Activated CD8-positive, alpha-beta memory T cell treated with anti-CD3 and anti-CD28 coated beads for 1 hour (primary cell): ENCODE measurements at places on chromosomes 2 and 18.

GRCh38 chr2:32711908-32712501 is 84.2 kb downstream of the TTC27 start:
- DNase-seq = no peak

GRCh38 chr2:179793902-179794301 is 67.5 kb downstream of the ZNF385B start:
- DNase-seq = no peak

GRCh38 chr2:235432741-235433520 is 60.9 kb upstream of the AGAP1 start:
- no peak for DNase-seq

DNA sequence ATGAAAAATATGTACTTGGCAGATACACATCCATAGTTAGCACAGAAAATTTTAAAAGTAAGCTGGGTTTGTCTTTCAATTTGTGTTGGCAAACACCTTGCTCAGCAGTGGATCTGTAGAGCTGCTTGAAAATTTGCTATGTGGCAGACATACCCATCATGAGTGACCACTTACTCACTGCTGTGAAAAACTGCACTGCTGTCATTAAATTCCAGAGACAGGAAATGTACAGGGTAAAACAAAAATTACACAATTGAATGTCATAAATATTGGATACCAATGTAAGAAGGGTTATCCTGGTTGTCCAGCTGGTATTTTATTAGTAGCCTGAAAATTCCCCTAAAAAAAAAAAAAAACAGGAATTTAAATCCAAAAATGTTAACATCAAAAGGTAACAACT is 24.5 kb downstream of the NIF3L1 start:
- DNase-seq = no peak

- DNase-seq = no peak
These were observed 390.2 kb upstream of the TNP1 start for GRCh38 chr2:217250013-217250524.

GRCh38 chr2:40820319-40820718 is 368.4 kb upstream of the SLC8A1 start:
- no peak for DNase-seq

GRCh38 chr2:28175028-28175427 is 217.6 kb upstream of the FOSL2 start:
- DNase-seq = no peak

- no peak for DNase-seq
These were observed 313.5 kb upstream of the SLC39A10 start for GRCh38 chr2:195343540-195343939.

- DNase-seq = no peak
These were observed 34.8 kb downstream of the HAT1 start for GRCh38 chr2:171957061-171957460.

GRCh38 chr2:121263996-121264715 is 20.8 kb downstream of the TFCP2L1 start:
- DNase-seq = no peak

DNA sequence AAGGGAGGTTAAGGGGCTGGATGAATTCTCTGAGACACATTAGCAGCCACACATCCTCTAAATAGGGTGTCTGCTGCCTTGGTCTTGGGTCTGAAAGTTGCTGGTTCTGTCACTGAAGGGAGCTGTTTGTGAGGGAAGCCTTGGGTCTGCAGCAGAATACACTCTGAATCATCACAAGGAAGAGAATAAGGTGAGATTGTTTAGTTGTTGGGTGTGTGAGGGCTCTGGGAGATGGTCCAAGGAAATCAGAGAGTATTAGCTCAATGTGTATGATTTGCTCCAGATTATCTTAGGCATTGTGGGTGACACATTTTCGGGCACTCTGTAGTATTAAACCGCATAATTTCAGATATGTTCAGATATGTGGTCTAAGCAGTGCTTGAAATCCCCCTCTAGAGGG is 548.5 kb downstream of the SLC4A3 start:
- no peak for DNase-seq

GRCh38 chr2:129277585-129277981 is 701.9 kb upstream of the RAB6C start:
- DNase-seq = no peak

DNA sequence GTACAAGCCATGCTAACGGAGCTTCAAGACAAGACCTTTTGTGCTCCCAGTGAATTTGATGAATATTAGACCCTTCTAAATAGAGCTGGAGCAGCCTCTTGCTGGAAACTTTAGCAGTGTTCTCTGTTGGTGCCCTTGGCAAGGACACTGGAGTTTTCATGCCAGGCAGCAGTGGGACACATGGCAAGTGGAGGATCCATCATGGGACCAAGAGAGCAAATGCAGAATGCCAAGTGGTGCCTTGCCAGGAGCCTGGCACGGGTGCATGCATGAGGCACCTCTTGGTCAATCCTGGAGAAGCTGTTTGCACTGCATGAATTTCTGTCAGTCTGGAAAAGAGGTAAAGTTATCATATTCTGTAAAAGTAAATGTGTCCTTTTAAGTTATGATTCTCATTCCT is 59.1 kb downstream of the NETO1 start:
- no peak for DNase-seq

GRCh38 chr2:149467436-149467835 is 120.1 kb downstream of the MMADHC start:
- no peak for DNase-seq

DNA sequence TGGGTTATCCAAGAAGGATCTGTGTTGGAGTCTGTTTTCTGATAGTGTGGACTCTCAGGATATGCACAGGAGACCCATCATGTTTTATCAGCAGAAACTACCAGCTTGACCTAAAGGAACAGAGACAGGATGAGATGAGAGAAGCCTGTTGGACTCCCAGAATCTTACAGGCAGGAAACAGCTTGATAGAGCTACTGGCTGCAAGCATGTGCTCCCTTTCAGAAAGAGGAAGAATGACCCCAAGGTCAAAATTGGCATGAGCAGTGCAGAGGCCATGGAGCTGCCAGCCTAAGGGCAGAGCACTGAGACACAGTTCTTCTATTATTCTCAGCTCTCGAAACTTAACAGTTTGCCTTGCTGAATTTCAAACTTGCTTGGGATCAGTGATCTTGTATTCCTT is 135.2 kb upstream of the NFATC1 start:
- no peak for DNase-seq

- no peak for DNase-seq
These were observed 474.1 kb downstream of the IRS1 start for GRCh38 chr2:226325526-226325925.

GRCh38 chr2:174634130-174635014 is 36.8 kb upstream of the WIPF1 start:
- no peak for DNase-seq

- DNase-seq = no peak
These were observed 134.6 kb upstream of the SCN7A start for GRCh38 chr2:166628478-166629136.

GRCh38 chr2:7701791-7702190 is 784.6 kb downstream of the RNF144A start:
- no peak for DNase-seq

- no peak for DNase-seq
These were observed 4.6 kb upstream of the CIB4 start for GRCh38 chr2:26645762-26646161.

DNA sequence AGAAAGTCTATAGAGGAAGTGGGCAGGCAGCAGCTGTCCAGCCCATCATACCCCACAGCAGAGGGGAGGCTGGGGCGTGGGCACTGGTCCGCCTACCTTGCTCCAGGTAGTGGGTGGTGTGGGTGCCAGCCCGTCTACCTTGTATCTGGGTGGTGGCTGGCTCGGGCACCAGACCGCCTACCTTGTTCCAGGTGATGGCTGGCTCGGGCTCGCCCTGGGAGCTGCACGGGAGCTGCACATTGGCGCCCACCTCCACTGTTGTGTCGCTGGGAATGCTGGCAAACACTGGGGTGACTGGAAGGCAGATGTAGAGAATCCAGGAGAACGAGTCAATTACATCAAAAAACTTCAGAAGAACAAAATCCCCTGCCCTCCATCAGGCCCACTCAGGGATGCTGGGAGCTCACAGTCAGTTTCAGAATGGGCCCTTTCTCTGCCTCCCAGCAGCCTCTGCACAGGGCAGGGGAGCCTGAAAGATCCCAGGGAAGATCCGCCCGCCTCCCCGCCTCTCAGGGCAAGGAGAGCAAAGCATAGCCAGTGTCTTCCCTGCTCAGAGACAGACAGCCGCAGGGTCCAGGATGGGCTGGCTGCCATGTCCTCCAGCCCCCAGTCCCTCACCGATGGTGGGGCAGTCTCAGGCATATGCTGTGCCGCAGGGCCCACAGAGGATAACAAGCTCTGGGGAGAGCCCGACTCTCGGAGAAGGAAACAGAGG is 82.3 kb downstream of the PXDN start:
- no peak for DNase-seq

GRCh38 chr2:173599821-173600359 is 245.2 kb downstream of the CDCA7 start:
- no peak for DNase-seq

DNA sequence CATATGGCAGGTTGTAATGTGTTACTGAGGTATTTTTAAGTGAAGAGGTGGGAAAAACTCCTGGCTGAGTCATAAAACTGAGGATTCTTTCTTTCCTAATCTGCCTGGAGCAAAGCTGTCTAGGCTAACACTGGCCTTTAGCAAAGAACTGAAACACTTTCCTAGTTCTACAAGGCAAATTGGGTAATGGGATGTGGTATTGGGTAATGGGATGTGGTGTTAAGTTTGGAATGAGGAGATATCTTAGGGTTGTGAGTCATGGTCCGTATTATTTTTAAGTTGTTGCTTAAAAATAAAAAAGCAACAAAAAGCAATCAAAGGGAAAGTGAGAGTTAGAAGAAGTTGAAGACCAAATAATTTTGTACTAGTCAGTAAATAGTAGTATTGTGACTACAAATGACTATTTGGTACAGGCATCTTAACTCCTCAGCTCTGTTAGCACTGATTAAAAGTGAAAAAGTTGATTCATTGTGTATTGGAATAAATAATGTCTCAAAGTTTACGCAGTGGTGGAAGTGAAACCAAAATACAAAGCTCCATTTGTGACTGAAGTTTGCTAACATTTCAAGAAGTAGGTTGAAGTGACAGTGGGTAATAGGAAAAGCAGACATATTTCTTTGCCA is 216.8 kb downstream of the CAMKMT start:
- DNase-seq = no peak
